ENCODE measurements at places on chromosomes 4 and X.

DNA sequence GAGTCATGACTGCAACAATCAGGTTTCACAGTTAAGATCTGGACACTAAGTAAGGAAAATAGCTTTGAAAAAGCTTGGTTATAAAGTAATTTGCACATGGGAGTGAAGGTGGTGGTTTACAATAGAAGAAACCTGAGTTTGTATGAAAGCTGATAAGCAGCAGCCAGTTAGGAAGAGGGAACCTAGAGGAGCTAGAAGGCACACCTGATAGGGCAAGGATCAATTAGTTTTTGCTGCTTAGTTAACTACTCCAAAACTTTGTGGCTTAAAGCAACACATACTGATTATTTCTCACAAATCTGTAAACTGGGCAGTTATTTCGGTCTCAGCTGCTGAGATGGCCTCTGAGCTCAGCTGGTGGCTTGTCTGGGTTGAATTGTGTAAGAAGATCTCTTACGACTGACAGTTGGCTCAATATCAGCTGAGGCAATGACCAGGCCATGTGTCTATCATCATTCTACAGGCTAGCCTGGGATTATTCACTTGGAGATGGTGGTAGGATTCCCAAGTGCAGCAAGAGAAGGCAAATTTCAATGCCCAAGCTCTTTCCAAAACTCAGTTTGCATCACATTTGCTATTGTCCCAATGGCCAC is 255.0 kb upstream of the PITX2 start:
- no peak for DNase-seq

GRCh38 chr4:186725469-186726425 is 2.1 kb upstream of the FAT1 start:
- DNase-seq = no peak

GRCh38 chrX:10047133-10047532 is 80.0 kb downstream of the CLDN34 start:
- no peak for DNase-seq

DNA sequence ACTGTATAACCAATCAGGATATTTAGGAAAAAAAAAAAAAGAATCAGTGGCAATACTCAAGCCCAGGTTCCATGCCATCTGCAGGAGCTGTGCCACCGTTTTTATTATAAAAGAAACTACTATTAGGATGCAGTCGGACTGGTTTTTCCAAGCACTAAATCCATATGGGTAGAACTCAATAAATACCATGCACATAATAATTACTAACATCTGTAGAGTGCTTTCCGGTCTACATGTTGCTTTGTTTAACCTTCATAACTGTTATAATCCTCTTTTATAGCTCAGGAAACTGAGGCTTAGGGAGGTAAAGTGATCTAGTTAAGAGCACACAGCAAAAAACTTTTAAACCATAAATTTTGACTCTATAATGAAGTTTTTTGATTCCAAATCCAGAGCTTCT is 24.0 kb downstream of the ARSJ start:
- no peak for DNase-seq

DNA sequence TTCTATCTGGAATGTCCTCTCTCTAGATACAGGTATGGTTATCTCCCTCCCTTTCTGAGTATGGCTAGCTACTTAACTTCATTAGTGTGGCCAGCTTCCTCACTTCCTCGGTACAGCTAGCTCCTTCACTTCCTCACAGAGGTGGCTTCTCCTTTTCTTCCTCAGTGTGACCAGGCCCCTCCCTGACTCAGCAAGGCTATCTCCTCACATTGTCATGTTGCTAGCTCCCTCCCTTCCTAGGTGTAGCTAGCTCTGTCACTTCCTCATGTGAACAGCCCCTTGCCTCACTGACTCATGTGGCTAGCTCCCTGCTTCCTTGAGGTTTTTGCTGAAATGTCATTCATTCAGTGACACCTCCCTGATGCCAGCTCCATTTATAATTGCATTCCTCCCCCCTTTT is 67.3 kb upstream of the DDIT4L start:
- no peak for DNase-seq

GRCh38 chr4:17702641-17703040 is 78.8 kb downstream of the FAM184B start:
- no peak for DNase-seq

DNA sequence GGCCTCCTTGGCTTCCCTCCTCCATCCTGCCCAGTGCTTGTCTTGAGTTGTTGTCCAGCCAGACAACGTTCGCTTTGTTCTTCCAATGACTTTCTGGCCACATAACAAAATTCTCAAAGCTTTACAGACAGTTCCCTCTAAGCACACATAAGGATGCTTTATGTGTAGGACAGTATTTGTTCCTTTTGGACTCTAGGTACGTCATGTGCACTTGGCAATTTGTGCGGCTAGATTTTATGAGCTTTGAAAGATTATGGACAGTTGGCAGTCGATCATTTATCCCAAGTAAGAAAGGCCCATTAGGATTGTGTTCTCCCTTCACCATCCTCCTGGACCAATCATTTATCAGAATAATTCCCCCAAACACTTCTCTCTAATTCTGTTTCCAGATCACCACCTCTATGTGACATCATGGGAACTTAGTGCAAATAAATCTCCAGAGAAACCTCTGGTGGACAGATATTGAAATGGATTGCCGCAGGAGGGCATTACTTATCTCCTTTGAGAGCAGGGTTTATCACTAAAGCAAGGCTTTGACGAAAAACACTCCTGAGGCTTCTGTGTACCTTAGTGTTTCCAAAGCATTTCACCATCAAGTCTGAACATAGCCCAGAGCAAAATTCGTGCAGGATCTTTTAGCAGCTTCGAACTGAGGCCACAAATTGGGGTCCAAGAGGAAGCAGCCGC is 77.4 kb upstream of the BMPR1B start:
- no peak for DNase-seq

DNA sequence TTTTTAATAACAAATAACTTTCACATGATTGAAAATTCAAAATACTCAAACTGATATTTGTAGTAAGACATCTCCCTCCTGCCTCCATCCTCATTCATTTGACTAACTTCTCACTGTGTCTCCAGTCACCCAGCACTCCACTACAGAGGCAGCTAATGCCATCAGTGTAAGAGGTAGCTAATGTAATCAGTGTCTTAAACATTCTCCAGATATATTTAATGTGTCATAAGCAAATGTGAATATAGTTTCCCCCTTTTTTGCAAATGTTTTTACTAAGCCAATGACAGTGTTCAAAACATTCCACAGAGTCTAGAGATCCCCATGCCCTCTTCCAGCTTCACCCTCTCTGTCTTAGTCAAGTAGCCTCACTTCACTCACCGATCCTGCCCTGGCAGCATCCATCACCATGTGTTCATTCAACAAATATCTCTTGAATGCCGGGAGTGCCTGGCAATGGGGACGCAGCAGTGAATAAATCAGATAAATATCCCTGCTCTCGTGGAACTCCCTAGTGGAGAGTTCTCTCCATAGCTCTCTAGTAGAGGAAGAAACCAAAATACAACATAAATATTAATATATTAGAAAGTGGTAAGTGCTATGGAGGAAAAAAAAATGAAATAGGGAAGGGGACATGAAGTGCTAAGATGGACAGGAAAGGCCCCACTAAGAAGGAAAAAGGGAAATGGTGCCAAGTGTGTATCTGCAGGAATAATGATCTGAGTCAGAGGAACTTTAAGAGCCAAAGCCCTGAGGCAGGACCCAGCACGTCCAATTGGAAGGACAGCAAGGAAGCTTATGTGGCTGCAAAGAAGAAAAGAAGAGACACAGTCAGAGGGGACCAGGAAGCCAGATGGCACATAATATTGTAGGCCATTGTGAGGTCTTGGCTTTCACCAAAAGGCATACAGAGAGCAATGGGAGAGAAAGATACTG is 18.7 kb downstream of the SCFD2 start:
- no peak for DNase-seq

DNA sequence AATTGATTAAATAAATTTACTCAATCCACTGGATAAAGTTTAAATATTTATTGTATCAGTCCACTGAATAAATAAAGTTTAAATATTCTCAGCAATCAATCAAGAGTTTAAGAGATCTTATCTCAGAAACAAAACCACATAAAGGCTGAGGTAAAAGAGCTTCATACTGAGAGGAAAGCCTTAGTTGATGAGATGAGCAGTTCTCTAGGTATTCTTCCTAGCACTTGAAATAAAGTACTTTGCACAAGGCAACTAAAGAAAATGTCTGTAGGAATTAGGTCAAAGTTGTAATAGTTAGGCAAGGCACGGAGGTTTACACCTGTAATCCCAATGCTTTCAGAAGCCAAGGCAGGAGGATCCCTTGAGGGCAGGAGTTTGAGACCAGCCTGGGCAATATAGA is 63.5 kb downstream of the UCHL1 start:
- no peak for DNase-seq

- no peak for DNase-seq
These were observed 59.2 kb upstream of the CD99 start for GRCh38 chrX:2631743-2632532.

All from activated naive CD8-positive, alpha-beta T cell treated with anti-CD3 and anti-CD28 coated beads, Interleukin-2, amount 50 U/mL, for 16 hours (primary cell).